ENCODE measurements at places on chromosomes 4 and X. TPM values are rescaled to one million over a fixed set of nuclear protein-coding genes. Genes with fewer than 3 reads are reported as not detected.
A peak's percentile ranks its signal among the peaks of the same experiment; 100 is the strongest.

- no peak overlapping the region for H3K27ac ChIP-seq
- no peaks in the 10 kb centered on the region for H3K4me1 ChIP-seq
Observed at GRCh38 chr4:150482581-150482980, 99.4 kb upstream of the MAB21L2 start.

- no peak overlapping the region for H3K27ac ChIP-seq
- no peaks in the 10 kb centered on the region for H3K36me3 ChIP-seq
- no peaks in the 10 kb centered on the region for H3K4me1 ChIP-seq
- no peak overlapping the region for H3K4me3 ChIP-seq
Observed at GRCh38 chr4:116073051-116073450, 959.6 kb upstream of the NDST4 start.

- no peaks in the 10 kb centered on the region for H3K4me1 ChIP-seq
- no peaks in the 10 kb centered on the region for H3K27me3 ChIP-seq
- no peak overlapping the region for H3K4me3 ChIP-seq
- no peak overlapping the region for H3K27ac ChIP-seq
- H3K36me3 ChIP-seq = no peaks in the 10 kb centered on the region
Observed at GRCh38 chr4:44931720-44932119, 205.4 kb upstream of the GNPDA2 start.

TAB3 gene
- 33.5 TPM for total RNA-seq

PTTG2 gene
- 2.0 TPM for total RNA-seq

DNA sequence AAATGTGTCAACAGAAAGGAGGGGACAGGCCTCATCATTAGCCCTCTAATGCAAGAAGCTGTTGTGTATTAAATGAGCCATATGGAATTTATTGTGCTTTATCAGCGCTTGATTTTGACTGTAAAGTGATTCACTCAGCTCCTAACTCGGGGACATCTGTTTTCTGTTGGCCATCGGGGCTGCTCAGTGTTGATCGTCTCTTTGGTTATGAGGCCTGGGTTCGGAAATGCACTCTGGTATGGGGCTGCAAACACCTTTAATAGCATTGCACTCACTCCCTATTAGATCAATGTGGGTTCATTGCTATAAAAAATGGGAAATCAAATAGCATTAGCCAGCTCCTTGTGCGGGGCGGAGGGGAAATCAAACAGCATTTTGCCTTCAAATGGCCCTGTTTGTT is 6.4 kb downstream of the ARX start:
- H3K27me3 ChIP-seq = peaks cover 11% of the 10 kb centered on the region
- DNase-seq = no peak
- H3K4me3 ChIP-seq = no peak overlapping the region
- H3K4me1 ChIP-seq = peaks cover 17% of the 10 kb centered on the region
- no peak overlapping the region for H3K27ac ChIP-seq
- no peaks in the 10 kb centered on the region for H3K36me3 ChIP-seq

DNA sequence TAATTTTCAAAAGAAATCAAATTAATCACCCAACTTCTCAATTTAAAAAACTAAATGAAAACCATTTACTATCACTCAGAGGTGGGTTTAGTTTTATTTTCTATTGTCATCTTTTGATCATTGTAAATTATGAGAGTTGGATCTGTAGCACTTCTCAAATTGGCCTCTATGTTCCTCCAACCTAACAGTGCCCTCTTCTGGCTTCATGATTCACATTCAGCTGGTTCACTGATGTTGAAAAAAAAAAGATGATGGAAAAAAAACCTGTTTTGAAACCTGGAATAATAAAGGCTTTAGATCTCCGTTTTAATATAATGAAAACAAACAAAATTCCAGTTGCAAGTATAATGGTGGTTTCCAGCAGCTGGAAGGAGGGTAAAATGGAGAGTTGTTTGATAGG is 2.4 kb upstream of the NBDY start:
- peaks cover 5% of the 10 kb centered on the region for H3K4me1 ChIP-seq
- DNase-seq = peak; percentile 9
- H3K27ac ChIP-seq = no peak overlapping the region
- H3K27me3 ChIP-seq = no peaks in the 10 kb centered on the region

GRCh38 chr4:11081006-11081405 is 347.7 kb downstream of the HS3ST1 start:
- no peaks in the 10 kb centered on the region for H3K4me1 ChIP-seq
- H3K4me3 ChIP-seq = no peak overlapping the region
- no peaks in the 10 kb centered on the region for H3K36me3 ChIP-seq
- H3K27ac ChIP-seq = no peak overlapping the region
- no peaks in the 10 kb centered on the region for H3K27me3 ChIP-seq
- DNase-seq = no peak

GPM6B gene
- total RNA-seq = not detected

KLKB1 gene
- 1.2 TPM for total RNA-seq

DNA sequence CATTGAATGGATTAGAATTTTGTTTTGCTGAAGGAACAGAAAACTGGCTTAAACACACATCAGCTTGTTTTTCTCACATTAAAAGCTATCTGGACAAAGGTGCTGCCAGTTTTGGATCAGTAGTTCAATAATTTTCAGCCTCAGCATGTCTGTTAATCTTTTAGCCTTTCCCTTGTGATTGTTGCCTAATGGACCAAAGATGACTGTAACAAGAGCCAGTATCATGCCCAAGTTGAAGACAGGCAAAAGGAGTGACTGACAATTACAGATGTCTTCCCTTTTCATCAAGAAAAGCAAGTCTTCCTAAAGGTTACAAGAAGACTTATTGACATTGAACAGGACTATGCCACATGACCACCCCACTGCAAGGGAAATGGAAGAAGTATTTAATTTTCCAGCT is 419.7 kb downstream of the MAPK10 start:
- no peaks in the 10 kb centered on the region for H3K4me1 ChIP-seq
- DNase-seq = no peak
- H3K27ac ChIP-seq = no peak overlapping the region
- no peak overlapping the region for H3K4me3 ChIP-seq
- no peaks in the 10 kb centered on the region for H3K36me3 ChIP-seq

DNA sequence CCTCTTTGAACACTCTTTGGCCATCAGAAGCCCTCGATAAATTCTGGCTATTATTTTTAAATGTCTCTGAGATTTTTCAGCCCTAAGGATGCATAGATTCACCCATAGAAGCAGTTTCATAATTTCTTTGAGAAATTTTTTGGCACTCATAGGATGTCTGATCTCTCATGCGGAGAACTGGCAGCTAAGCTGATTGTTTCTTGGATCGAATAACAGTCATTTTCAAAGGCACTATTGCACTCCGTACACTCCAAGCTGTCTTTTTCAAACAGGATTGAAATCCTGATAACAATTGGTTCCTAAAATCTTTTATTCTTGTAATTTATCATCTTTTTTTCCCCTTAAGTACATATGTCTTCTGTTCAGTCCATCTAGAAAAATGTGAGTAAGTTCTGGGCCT is 411.9 kb downstream of the SPOCK3 start:
- no peaks in the 10 kb centered on the region for H3K4me1 ChIP-seq
- no peak overlapping the region for H3K27ac ChIP-seq
- H3K4me3 ChIP-seq = no peak overlapping the region
- DNase-seq = no peak
- no peaks in the 10 kb centered on the region for H3K36me3 ChIP-seq

TSPAN7 gene
- not detected for total RNA-seq

- DNase-seq = no peak
- H3K27me3 ChIP-seq = no peaks in the 10 kb centered on the region
- H3K27ac ChIP-seq = no peak overlapping the region
- no peaks in the 10 kb centered on the region for H3K36me3 ChIP-seq
Observed at GRCh38 chrX:33726281-33727160, 405.6 kb downstream of the FAM47A start.

S100P gene
- not detected for total RNA-seq

HGFAC gene
- not detected for total RNA-seq

- no peaks in the 10 kb centered on the region for H3K27me3 ChIP-seq
- no peak overlapping the region for H3K27ac ChIP-seq
- no peaks in the 10 kb centered on the region for H3K36me3 ChIP-seq
- H3K4me3 ChIP-seq = peak overlapping the region; percentile 26
Observed at GRCh38 chrX:72604112-72604511, 31.5 kb upstream of the HDAC8 start.

GRCh38 chr4:88744609-88745008 is 47.0 kb upstream of the NAP1L5 start:
- no peak overlapping the region for H3K27ac ChIP-seq
- no peaks in the 10 kb centered on the region for H3K4me1 ChIP-seq
- no peak overlapping the region for H3K4me3 ChIP-seq
- no peak for DNase-seq

DNA sequence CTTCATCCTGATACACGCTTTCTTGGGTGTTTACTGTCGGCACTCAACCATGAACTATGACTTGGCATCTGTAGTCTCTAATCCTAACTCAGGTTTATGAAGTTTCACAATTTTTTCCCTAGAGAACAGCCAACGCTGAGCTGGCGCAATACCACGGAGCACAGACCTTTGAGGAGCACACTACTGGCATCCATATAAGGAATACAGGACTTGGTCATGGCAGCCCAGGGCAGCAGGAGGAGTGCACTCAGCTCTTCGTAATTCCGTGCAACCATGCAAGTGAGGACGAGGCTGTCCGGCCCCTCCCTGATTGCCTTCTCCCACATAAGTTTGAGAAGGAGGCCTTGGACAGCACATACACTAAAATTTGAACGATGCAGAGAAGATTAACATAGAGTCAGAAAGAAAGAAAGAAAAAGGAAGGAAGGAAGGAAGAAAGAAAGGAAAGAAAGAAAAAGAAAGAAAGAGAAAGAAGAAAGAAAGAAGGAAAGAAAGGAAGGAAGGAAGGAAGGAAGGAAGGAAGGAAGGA is 41.0 kb upstream of the PDLIM5 start:
- H3K4me1 ChIP-seq = no peaks in the 10 kb centered on the region
- H3K36me3 ChIP-seq = no peaks in the 10 kb centered on the region
- no peak for DNase-seq
- H3K27me3 ChIP-seq = peaks cover 2% of the 10 kb centered on the region
- H3K27ac ChIP-seq = no peak overlapping the region

- H3K27me3 ChIP-seq = no peaks in the 10 kb centered on the region
- no peak overlapping the region for H3K4me3 ChIP-seq
- H3K36me3 ChIP-seq = peaks cover 96% of the 10 kb centered on the region
- no peak overlapping the region for H3K27ac ChIP-seq
- DNase-seq = no peak
Observed at GRCh38 chr4:10089346-10089745, 27.3 kb downstream of the WDR1 start.
